Cardiac muscle cell (in vitro differentiated cells and primary cell): ENCODE measurements at places on chromosomes 2 and 18.
A peak's percentile ranks its signal among the peaks of the same experiment; 100 is the strongest.

- DNase-seq, result no peak
Measured at GRCh38 chr2:117737846-117738245, 76.6 kb upstream of the DDX18 start.

- no peak for DNase-seq
Measured at GRCh38 chr2:240230291-240230931, 90.0 kb upstream of the OTOS start.

GRCh38 chr2:22894761-22895160 is 490.2 kb upstream of the KLHL29 start:
- no peak for DNase-seq

DNA sequence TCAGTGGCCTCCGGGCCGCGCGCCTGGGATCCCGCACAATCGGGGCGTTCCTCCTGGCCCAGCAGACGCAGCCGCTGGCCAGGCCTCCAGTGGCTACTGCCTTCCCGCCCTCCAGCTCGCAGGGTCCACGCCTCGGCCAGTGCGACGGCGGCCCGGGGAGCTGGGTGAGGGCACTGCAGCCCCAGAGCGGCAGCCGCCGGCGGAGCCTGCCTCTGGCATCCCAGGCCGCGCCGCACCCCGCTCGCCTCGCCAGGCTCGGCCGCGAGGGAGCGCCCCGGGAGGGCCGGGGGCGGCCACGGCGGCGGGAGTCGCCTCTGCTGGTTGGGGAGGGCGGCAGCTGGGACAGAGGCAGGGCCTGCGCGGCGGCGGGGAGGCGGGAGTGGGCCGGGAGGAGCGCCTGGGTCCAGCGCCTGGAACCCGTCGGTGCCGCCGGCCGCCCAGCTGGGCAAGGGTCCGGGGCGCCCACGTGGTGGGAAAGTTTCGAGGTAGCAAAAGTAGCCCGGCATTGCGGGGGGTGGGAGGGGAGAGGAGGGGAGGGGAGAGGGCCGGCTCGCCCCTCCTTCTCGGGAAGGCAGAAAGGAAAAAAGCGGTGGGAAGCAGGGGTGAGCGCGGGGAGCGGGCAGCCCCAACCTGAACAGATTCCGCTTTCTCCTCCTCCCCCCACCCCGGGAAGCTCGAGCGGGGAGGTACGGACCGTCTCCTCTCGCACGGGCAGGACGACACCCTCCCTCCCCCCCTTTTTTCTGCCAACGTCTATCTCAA is 1.5 kb upstream of the INHBB start:
- DNase-seq, result peak; percentile 34

DNA sequence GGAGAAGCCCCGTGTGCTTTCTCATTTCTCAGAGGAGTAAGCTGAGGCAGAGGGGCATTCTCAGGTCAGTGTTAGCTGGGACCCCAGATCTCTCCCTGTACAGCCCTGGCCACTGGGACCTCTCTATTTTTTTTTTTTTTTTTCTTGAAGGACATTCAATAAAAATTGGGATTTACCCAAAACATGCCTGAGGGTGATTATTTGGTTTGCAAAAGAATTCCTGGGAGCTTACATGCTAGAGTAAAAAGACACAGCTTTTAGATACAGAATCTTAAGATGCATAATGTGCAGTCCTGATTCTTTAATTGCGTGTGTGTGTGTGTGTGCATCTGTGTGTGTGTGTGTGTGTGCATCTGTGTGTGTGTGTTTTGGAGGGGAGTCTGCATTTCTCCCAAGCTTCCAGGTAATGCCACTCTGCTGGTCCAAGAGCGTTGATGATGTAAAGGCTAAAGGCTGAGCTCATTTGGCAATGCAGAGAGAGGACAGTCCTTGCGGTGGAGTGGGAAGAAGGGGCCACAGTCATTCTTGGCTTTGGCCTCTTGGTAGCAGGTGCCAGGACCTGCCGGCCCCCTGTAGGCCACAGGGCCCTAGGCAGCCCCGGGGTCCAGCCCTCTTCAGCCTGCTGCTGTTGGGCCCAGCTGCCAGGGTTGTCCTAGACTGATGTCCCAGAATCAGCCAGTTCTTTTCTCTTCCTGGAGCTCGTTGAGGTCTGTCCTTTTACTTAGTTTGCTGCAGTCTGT is 74.1 kb upstream of the MCFD2 start:
- no peak for DNase-seq

- DNase-seq, result no peak
Measured at GRCh38 chr18:54812885-54813284, 15.4 kb upstream of the RAB27B start.
